ENCODE measurements at places on chromosomes 16 and 17. TPM values are rescaled to one million over a fixed set of nuclear protein-coding genes. Genes with fewer than 3 reads are reported as not detected.

- no peak for DNase-seq
These were observed 6.5 kb upstream of the SERPINF1 start for GRCh38 chr17:1755252-1755826.

- no peak for DNase-seq
These were observed 368.0 kb downstream of the CPPED1 start for GRCh38 chr16:12435730-12436129.

GRCh38 chr16:117379-118365 is 20.8 kb downstream of the NPRL3 start:
- DNase-seq: peak; percentile 88

GRCh38 chr17:63279498-63280230 is 166.4 kb downstream of the CYB561 start:
- no peak for DNase-seq

HIGD1B gene
- total RNA-seq: 0.92 TPM

- no peak for DNase-seq
These were observed 31.2 kb downstream of the XYLT1 start for GRCh38 chr16:17439580-17439979.

OR2C1 gene
- not detected for total RNA-seq

GRCh38 chr17:6374271-6374691 is 60.6 kb downstream of the AIPL1 start:
- no peak for DNase-seq

CNGB1 gene
- not detected for total RNA-seq

GRCh38 chr16:27107185-27107592 is 40.5 kb downstream of the C16orf82 start:
- DNase-seq: no peak

RAB26 gene
- total RNA-seq: 114 TPM

GRCh38 chr17:19590451-19590850 is 56.8 kb downstream of the SLC47A1 start:
- DNase-seq: no peak

DNA sequence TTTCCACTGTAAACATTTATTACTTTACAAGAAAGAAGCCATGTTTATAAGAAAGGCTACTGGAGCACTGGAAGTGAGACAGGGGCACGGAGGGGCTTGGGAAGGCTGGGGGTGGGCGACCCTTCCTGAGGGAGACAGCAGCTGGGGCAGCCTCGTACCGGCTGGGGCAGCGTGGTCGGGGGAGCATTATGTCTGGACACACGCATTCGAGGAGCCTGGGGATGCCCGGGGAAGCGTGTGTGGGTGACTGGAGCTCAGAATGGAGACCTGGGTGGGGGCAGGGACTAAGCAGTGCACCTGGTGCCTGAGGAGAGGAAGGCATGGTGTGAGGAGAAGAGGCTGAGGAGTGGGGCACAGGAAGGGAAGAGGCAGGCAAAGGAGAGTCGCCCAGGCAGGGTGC is 64.5 kb downstream of the SRCIN1 start:
- no peak for DNase-seq

- no peak for DNase-seq
These were observed 24.8 kb upstream of the NAGS start for GRCh38 chr17:43979671-43980070.

DNA sequence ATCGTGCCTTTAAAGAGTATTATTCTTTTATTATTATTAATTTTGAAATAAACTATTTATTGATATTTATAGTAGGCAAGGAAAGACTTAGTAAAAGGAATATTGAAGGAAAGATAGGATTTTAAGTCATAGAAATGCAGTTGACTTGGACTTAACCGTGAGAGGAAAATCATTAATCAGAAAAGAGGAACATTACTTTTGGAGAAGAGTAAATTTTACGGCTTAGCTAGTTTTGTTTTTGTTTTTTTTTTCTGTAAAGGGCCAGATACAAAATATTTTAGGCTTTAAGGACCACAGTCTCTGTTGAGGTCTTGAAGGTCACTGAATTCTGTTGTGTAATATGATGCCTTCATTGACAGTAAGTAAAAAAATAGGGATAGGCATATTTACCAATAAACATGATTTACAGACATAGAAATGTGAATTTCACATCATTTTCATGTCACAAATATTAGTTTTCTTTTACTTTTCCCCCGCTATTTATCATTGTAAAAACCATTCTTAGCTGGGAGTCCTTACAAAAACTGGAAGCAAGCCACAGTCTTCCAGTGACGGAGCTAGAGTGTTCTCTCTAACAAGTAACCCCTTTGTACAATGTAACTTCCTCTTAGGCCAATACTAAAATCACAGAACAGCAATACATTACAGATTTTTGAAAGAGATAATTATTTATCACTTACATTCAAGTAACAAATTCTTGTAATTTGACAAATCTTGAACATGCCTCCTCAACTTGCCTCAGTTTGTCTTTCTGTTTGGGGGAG is 2.3 kb upstream of the KCNJ16 start:
- DNase-seq: peak; percentile 54

SLC38A8 gene
- not detected for total RNA-seq

DNA sequence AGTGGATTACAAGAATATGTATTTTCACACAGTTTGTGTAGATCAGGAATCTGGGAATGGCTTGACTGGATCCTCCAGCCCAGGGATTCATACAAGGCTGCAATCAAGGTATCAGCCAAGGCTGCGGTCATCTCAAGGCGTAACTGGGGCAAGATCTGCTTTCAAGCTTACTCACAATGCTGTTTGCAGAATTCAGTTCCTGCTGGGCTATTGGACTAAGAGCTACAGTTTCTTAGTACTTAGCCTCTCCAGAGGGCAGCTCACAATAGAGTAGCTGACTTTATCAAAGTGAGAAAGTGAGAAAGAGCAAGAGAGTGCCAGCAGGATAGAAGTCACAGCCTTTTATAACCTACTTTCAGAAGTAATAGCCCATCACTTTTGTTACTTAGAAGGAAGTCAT is 211.0 kb downstream of the MAP2K6 start:
- no peak for DNase-seq

C1QTNF8 gene
- not detected for total RNA-seq
